Bronchial smooth muscle cell (primary cell): ENCODE measurements at places on chromosomes 5 and 9. TPM values are rescaled to one million over a fixed set of nuclear protein-coding genes. Genes with fewer than 3 reads are reported as not detected.

Gene GLRA1
- not detected in 2 replicates for total RNA-seq

Gene UBAP1
- 17.9 and 23.5 TPM in 2 replicates for total RNA-seq

Gene SPINK7
- total RNA-seq, result not detected in 2 replicates

Gene SUSD3
- total RNA-seq, result 0.32 and 0.94 TPM in 2 replicates

Gene CNTFR
- total RNA-seq, result not detected in 2 replicates

Gene FOXI1
- not detected in 2 replicates for total RNA-seq

Gene KLF4
- 24.2 and 24.7 TPM in 2 replicates for total RNA-seq

Gene GDNF
- total RNA-seq, result 0.09 and 0.32 TPM in 2 replicates

Gene RAB24
- total RNA-seq, result 30.1 and 33.1 TPM in 2 replicates

Gene ADAMTS16
- 0.16 TPM in 1 of 2 replicates, not detected in the other for total RNA-seq

Gene SPRY4
- total RNA-seq, result 0.17 and 3.0 TPM in 2 replicates

Gene CEP78
- 3.4 and 5.4 TPM in 2 replicates for total RNA-seq

Gene PCA3
- under 0.01 and 0.26 TPM in 2 replicates for total RNA-seq

Gene NUTM2F
- not detected in 2 replicates for total RNA-seq

Gene LMX1B
- not detected in 2 replicates for total RNA-seq

Gene HSPA5
- total RNA-seq, result 176 TPM in 2 replicates

Gene SWI5
- 41.1 and 50.3 TPM in 2 replicates for total RNA-seq

Gene PCDHA3
- total RNA-seq, result 0.32 and 0.34 TPM in 2 replicates

Gene PTPN3
- total RNA-seq, result under 0.01 and 0.17 TPM in 2 replicates

Gene PHF24
- total RNA-seq, result 0.09 and 0.16 TPM in 2 replicates

Gene BARX1
- total RNA-seq, result not detected in 2 replicates

Gene ASS1
- 60.1 and 62.2 TPM in 2 replicates for total RNA-seq

Gene RNF183
- total RNA-seq, result not detected in 2 replicates

Gene ZNF189
- 15.7 and 16.9 TPM in 2 replicates for total RNA-seq

Gene CMYA5
- 3.9 and 5.9 TPM in 2 replicates for total RNA-seq

Gene STOM
- 97.6 and 105 TPM in 2 replicates for total RNA-seq

Gene SLCO6A1
- not detected in 2 replicates for total RNA-seq

Gene GPSM1
- total RNA-seq, result 70.9 and 79.5 TPM in 2 replicates

Gene TJP2
- 21.6 and 38.0 TPM in 2 replicates for total RNA-seq

Gene PCDHGB2
- total RNA-seq, result 3.0 and 4.1 TPM in 2 replicates

Gene SLC1A1
- 4.8 and 8.5 TPM in 2 replicates for total RNA-seq

Gene GARIN3
- total RNA-seq, result not detected in 2 replicates

Gene GPX8
- 62.9 and 72.0 TPM in 2 replicates for total RNA-seq

Gene HEXB
- total RNA-seq, result 334 and 613 TPM in 2 replicates

Gene IL4
- not detected in 2 replicates for total RNA-seq

Gene IL5
- not detected in 2 replicates for total RNA-seq

Gene C7
- 0.26 and 0.79 TPM in 2 replicates for total RNA-seq

Gene SV2C
- total RNA-seq, result not detected in 2 replicates

Gene CATSPER3
- 0.16 and 0.17 TPM in 2 replicates for total RNA-seq

Gene MSX2
- 0.79 and 6.6 TPM in 2 replicates for total RNA-seq

Gene TMEM174
- not detected in 2 replicates for total RNA-seq

Gene ALDH1B1
- total RNA-seq, result 6.2 and 6.3 TPM in 2 replicates

Gene LRRC19
- total RNA-seq, result not detected in 2 replicates
